ENCODE measurements at places on chromosomes 13 and 19.
A peak's percentile ranks its signal among the peaks of the same experiment; 100 is the strongest.

DNA sequence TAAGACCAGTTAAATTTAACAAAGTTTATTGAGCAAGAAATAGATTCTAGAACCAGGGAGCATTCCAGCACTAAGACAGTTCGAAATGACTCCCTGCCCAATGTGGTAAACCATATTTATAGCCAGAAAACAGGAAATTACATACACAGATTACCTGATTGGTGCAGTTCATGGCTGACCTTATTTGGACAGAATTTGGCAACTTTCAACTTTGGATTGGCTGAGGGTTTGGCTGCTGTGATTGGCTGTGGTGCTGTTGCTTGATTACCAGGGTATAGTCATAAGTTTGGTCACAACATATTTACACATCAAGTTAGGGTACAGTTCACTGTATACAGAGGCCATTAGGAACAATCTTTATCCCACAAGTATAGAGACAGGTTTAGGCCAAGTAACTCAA, 984.8 kb upstream of the MIR17HG start:
- DNase-seq: peak; percentile 14

GRCh38 chr19:5262721-5263120, 77.9 kb downstream of the PTPRS start:
- no peak for DNase-seq

GRCh38 chr19:27884376-27884775, 1328.6 kb downstream of the UQCRFS1 start:
- no peak for DNase-seq

DNA sequence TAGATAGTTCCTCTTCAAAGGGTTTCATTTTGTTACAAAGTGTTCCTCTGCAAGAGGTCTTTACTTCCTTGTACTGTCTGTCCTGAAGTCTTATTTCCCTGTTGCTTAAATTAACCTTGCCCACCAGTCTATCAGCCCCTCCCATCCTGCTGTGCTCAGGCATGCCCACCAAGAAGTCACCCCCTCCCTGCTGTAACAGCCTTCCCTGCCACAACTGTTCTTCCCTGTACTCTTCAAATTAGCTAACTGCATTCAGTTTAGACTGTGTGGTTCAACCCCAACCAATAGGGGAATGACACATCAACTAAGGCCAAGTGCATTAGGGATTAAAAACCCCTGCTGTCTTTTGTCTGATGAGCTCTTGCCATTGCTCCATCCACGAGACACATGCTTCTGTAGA, 34.4 kb upstream of the ZNF562 start:
- no peak for DNase-seq

GRCh38 chr19:13302526-13303270, 152.5 kb downstream of the IER2 start:
- no peak for DNase-seq

GRCh38 chr13:41802043-41802683, 158.7 kb downstream of the VWA8 start:
- no peak for DNase-seq

DNA sequence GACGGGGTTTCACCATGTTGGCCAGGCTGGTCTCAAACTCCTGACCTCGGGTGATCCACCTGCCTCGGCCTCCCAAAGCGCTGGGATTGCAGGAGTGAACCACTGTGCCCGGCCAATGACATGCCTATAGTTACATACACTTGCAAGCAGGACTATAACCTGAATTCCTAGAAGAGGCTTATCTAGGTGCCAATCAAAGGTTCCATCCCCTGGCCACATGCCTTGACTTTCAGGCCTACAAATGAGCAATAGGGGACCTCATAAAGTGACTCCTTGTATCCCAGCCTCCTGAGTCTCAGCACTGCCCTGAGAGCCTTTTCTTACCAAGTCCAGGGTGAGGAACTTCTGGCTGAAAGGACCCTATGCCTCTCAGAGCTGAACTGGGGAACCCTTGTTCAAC, 3.9 kb upstream of the LSM4 start:
- DNase-seq: no peak

DNA sequence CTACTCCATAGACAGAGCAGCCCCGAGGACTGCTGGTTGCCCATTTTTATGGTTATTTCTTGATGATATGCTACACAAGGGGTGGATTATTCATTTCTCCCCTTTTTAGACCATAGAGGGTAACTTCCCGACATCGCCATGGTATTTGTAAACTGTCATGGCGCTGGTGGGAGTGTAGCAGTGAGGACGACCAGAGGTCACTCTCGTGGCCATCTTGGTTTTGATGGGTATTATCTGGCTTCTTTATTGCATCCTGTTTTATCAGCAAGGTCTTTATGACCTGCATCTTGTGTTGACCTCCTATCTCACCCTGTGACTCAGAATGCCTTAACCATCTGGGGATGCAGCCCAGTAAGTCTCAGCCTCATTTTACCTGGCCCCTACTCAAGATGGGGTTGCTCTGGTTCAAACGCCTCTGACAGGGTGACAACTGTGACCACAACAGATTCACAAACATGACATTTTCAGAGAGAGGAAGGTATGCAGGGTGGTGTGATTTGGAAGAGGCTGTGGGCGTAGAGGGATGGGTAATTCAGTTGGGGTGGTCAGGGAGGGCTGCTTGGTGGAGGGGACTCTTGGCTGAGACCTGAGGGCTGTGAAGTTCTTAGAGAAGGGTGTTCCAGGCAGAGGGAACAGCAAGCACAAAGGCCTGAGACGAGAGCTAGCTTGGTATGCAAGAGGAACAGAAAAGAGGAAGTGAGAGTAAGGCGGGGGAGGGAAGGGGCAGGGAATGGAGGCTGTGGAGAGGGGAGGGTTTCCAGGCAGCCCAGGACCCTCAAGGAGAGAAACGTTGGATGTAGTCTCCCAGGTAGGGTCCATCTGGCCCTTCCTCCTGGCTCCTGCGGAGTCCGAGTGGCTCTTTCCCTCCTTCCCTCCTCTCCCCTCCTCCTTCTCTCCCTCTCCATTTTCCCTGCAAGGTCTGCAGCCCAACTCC, 23.5 kb downstream of the FAM187B start:
- no peak for DNase-seq

- DNase-seq: no peak
These were observed 535 bp downstream of the COL5A3 start for GRCh38 chr19:10009714-10010224.

- DNase-seq: peak; percentile 74
These were observed 562.5 kb downstream of the EFNB2 start for GRCh38 chr13:105972811-105973590.

Data from fibroblast of skin of right biceps (primary cell).